ENCODE measurements at places on chromosomes 1 and 21.

GRCh38 chr1:104309673-104310072 is 560.0 kb downstream of the AMY1C start:
- DNase-seq: no peak

- DNase-seq: no peak
These were observed 50.0 kb downstream of the CACHD1 start for GRCh38 chr1:64519901-64520300.

- DNase-seq: no peak
These were observed 11.1 kb upstream of the TNFRSF14 start for GRCh38 chr1:2544875-2545640.

GRCh38 chr1:44594871-44595735 is 79.2 kb downstream of the TMEM53 start:
- DNase-seq: no peak

DNA sequence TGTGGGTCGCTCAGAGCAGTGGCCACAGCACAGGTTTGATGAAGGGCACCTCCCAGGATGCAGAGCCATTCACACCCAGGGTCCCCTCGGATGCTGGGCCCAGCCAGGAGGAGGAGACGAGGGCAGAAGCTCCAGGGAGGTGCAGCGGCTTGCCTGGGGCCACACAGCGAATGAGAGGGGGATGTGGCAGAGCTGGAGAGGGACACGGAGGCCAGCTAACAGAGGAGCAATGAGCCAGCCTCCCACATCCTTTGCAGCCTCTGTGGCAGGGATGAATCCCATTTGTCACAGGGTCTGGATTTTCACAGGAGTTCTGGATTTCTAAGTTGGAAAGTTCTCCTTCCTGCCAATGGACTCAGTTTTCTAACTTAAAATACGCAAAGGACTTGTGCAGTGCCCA is 35.9 kb downstream of the CHD5 start:
- DNase-seq: no peak

- no peak for DNase-seq
These were observed 3.2 kb downstream of the LAD1 start for GRCh38 chr1:201395936-201396335.

GRCh38 chr1:8740034-8740449 is 77.4 kb downstream of the RERE start:
- DNase-seq: peak; percentile 52

- no peak for DNase-seq
These were observed 28.5 kb upstream of the EPS8L3 start for GRCh38 chr1:109792056-109792831.

- no peak for DNase-seq
These were observed 16.5 kb downstream of the PTCH2 start for GRCh38 chr1:44826375-44827196.

- no peak for DNase-seq
These were observed 19.4 kb upstream of the TTC4 start for GRCh38 chr1:54696262-54696661.

DNA sequence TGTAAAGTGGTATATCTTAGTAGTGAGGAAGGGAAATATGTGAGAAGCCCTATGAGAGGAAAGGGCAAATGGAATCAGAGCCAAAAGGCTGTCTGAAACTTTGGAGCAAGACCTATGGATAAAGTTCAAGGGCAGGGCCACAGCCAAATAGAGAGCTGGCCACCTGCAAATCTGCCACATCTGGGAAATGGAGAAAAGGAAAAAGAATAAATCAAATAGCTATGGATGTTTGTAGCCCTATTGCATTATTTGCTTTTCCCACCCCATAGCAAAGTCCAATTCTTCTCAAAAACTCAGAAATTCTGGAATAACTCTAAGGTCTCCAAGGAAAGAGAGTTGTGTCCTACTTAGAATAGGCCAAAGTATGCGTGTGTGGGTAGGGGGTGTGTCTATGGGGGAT is 4.0 kb upstream of the HLX start:
- DNase-seq: no peak

- no peak for DNase-seq
These were observed at the start of gene PLPP3 for GRCh38 chr1:56578963-56579875. Gene PLPP3, minus strand, starts transcription at chr1:56579563. Its CDS starts 547 bp downstream, at chr1:56579016.

DNA sequence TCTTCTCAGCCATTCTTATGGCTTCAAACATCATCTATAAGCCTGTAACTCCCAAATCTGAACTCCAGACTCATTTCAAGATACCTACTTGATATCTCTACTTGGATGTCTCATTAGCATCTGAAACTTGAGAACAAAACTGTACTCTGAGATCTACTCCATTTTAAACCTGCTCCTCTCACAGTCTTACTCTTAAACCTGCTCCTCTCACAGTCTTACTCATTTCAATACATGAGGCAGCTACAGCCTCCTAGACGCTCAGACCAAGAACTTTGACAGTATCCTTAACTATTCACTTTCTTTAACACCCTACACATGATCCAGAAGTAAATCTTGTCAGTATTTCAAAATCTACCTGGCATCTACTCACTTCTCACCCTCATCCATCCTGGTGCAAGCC is 54.3 kb downstream of the NBPF6 start:
- DNase-seq: no peak

DNA sequence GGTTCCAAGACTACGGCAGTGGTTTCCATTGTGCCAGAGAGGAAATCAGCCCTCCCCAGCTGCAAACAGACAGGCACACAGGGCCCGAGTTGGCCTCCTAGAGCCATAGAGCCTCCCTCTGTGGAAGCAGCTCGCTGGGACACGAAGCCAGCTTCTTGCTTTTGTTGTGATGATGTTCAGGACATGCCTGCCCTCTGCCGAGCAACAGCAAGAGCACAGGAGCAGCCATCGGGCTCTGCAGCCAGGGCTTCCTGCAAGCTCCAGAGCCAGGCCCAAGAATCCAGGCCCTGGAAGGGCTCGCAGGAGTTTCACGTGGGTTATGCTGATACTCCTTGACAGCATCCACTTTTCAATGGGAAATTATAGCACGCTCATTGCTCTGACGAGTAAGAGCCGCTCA is 18.5 kb downstream of the NPHP4 start:
- DNase-seq: no peak

GRCh38 chr1:244067893-244068292 is 16.8 kb downstream of the ZBTB18 start:
- no peak for DNase-seq

DNA sequence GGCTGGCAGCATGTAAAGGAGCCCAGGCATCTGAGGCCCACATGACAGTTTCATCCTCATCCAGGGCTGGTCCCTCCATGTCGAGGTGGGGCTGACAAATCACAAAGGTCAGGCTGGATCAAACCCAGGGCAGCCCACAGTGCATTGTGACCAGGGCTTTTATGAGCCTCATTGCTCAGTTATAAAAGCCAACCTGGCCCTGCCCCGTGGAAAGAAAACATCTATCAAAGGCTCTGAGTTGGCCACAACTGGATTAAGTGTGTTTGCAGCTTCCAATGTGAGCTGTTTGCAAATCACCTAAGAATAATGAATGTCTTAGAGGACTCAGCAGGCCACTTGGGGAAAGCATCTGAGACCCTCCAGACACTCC is 45.4 kb downstream of the GRHL3 start:
- no peak for DNase-seq

DNA sequence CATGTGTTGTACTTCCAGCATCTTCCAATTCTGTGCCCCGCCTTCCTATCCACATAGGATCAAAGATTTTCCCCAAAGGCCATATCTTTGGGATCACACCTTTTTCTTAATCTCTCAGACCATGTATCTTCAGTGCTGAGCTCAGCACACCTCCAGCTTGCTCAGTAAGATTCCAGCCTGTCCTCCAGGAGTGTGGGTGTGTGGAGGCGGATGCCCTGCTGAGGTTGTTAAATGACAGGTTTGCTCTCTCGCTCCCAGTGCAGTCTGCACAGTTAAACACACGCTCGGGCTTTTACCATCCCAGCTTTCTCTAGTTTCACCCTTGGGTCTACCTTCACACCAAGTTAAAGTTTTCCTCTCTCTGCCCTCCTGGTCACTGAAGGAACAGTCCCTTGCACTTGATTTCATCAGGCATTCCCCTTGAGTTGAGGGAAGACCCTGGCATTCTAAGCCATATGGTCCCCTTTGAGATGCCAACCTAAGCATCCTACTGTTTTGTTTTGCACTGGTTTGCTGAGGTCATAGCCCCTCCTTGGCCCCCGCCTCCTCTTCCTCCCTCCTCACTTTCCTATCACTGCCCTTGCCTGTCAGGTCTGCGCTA is 13.7 kb downstream of the MYOG start:
- no peak for DNase-seq

DNA sequence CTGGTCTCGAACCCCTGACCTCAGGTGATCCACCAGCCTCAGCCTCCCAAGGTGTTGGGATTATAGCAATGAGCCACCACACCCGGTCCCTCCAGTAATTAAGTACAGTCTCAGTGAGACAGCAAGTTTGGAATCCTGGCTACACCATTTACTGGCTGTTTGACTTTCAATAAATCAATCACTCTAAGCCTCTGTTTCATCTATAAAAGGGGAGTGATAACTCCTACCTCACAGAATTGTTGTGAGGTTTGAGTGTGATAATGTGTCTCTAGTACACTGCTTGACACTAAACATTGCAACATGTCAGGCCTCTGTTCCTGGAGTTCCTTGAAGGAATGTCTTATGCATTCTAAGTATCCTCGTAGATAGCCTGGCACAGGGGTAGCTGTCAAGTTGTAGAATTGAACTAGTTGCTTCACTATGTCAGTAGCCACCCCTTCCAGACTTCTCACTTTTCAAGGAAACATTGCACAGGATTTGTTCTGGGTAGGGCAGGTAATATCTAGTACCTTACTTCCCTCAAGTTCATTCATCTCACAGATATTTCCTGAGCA is 12.4 kb downstream of the ENTREP3 start:
- DNase-seq: no peak

DNA sequence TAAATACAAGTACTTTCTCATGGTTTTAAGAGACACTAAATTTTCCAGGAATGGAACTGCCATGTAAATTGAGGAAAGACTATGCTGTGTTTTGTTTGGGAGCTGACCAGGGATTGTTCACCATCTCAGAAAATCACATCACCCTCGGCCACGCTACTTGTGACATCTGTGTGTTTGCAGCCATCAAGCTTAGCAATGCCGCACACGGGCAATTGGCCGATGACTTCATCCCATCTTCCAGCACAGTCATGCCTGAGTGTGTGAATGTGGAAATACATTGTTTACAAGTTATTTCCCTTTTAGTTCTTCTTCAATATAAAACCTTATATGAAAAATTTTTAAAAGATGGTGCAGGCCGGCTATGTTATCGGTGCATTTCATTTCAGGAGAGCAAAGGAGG is 121.6 kb downstream of the GLIS1 start:
- DNase-seq: no peak

- DNase-seq: no peak
These were observed 7.1 kb downstream of the ECHDC2 start for GRCh38 chr1:52914463-52914862.

DNA sequence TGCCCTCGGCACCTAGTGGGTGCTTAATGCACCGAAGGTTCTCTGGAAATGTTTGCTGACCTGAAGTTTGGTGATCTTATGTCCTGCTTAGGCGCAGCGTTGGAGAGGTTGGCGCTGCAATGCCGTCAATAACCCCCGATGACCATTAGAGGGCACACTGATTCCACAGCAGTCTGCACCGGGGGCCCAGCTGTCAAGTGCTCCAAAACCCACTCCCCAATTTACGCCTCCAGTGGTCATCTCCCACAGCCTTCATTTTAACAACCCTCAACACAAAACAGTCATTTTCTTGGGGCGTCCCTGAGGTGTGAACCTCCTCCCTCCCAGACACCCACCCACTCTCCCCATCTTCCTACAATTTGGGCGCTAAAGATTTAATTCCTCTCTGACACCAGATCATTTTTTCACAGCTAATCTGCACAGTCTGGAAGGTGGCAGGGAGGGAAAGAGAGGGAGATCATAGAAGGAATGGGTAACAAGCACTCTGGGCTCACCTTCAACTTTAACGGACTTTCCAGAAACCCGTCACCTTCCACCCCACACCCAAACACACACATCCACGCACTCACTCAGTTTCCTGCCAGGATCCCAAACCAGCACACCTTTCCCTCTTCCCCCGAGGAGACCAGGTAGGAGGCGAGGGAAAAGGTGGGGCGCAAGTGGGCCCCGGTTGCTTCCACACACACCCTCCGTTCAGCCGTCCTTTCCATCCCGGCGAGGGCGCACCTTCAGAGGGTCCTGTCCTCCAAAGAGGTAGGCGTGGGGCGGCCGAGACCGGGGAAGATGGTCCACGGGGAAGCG is 570 bp upstream of the NPR1 start:
- DNase-seq: no peak

DNA sequence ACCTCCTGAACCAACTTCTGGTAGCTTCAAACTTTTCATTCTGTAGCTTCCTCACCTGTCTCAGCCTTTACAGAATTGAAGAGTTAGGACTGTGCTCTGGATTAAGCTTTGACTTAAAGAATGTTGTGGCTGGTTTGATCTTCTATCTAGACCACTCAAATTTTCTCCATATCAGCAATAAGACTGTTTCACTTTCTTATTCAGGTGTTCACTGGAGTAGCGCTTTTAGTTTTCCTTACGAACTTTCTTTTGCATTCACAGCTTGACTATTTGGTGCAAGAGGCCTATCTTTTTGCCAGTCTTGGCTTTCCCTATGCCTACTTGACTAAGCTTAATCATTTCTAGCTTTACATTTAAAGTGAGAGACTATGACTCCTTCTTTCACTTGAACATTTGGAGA is 31.5 kb downstream of the FGGY start:
- DNase-seq: no peak

DNA sequence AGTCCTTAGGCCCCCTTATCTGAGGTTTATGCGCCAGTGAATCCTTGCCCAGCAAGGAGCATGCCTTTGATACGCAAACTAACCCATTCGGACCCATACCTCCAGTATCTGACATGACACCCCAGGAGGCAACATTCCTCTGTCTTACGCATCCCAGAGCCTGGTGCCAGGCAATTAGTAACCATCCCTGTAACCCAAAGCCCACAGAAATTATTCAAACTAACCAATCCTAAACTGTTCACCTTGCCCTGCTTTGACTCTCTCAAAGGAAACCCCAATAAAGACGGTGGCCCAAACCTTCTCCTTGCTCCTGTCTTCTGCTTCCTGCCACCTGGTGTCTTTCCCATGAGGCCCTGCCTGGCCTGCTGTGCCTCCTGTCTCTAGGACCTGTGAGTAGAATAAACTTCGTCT is 36.4 kb downstream of the ZNF496 start:
- DNase-seq: no peak

- DNase-seq: no peak
These were observed 738 bp upstream of the KCNA2 start for GRCh38 chr1:110606657-110607535.

GRCh38 chr1:95012389-95012788 is 60.4 kb downstream of the ALG14 start:
- no peak for DNase-seq

All from keratinocyte (primary cell).